ENCODE measurements at places on chromosomes 11 and 22.

- peak; percentile 19 for DNase-seq
Observed at GRCh38 chr22:38513063-38513462, 7.0 kb upstream of the DDX17 start.

DNA sequence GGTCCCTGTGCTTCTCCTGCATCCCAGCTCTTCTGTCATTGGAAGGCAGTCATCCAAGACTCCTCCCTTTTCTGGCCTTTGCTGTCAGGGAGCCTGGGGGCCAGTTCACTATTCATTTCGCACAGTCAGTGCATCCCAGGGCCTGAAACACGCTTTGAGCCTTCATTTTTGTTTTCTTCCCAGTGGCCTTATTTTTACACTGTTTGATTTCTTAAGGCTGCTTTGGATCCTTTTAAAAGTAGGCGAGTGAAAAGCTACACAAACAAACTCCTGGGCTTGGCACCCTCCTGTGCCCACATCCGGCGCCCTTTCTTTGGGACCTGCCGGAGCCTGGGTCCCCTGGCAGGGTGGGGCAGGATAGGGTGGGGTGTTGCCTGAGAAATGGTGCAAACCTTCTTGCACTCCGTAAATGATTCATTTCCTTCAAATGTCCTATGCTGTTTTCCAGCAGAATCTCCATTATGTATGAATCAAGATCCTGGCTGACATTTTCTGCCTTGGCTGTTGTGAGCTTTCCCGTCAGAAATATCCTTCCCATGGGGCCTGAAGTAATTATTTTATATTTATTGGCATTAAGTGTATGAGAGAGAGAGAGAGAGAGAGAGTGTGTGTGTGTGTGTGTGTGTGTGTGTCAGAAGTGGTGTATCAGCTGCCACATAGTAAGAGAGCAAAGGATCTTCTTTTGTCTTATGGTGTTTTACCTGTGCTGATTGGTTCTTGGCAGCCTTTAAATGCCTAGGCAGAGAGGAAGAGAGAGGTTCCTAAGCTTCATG, 45.6 kb downstream of the BCR start:
- DNase-seq: no peak

DNA sequence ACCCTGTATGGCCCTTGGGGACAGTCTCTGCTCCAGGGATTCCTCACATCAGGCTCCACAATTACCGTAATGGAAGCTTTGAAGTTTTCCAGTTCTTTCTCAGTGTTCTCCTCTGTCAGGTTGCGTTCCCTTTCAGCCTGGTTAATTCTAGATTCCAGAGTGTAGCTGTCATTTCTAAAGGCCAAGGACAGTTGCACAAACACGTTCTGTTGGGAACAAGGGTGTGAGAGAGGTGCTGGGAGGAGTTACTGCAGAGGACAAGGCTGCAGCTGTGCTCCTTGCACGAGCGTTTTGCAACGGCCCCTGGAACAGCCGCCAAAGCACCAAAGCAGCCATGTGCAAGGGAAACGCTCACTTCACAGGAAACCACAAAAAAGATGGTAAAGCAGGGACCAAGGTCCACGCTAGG, 35.9 kb upstream of the LYVE1 start:
- no peak for DNase-seq

- no peak for DNase-seq
Observed at GRCh38 chr11:126197277-126197939, 14.0 kb downstream of the RPUSD4 start.

DNA sequence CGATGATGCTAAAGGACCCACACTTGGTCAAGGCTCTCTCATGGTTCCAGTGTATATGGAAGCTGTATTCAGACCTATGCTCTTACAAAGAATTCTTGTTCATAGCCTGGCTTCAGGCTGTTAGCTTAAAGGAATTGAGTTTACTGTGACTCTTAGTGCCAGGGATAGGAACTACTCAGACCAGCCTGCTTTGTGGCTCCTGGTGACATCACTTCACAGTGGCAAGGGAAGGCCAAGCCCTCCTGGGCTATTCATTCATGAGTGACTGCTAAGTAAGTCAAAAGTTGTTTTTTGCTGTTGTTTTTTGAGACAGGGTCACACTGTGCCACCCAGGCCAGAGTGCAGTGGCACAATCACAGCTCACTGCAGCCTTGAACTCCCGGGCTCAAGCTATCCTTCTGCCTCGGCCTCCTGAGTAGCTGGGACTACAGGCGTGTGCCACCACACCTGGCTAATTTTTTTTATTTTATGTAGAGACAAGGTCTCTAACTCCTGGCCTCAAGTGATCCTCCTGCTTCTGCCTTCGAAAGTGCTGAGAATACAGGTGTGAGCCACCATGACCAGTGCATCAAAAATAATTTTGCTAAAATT, 9.6 kb downstream of the ART5 start:
- DNase-seq: no peak

GRCh38 chr22:43910178-43910695, 13.4 kb upstream of the PNPLA3 start:
- no peak for DNase-seq

DNA sequence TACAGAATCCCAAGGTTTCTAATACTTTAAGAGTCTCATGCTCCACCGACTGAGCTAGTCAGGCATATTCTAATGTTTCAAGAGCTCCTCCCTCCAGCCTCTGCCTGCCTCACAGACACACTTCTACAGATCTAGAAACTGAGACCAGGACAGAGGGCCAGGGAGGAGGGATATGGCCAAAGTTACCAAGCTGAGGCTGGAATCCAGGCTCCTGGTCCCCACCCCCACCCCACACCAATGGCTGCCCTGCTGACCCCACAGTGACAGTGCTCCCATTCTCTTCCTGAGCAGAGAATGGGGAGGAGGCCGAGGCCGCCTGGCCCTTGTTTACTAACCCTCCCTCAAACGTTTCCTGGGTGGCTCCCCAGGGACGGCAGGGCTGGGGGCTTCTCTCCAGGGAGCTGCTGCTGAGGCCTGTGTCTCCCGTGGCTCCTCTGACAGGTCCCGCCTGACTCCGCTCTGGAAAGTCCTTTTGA, 2.2 kb downstream of the PLEKHB1 start:
- DNase-seq: no peak

GRCh38 chr11:73538381-73538872, 59.5 kb downstream of the FAM168A start:
- DNase-seq: no peak

GRCh38 chr11:65308281-65308891, 6.3 kb upstream of the CDC42EP2 start:
- no peak for DNase-seq
